MG63 (cell line): ENCODE measurements at places on chromosomes 7 and 10. TPM values are rescaled to one million over a fixed set of nuclear protein-coding genes. Genes with fewer than 3 reads are reported as not detected.

DNA sequence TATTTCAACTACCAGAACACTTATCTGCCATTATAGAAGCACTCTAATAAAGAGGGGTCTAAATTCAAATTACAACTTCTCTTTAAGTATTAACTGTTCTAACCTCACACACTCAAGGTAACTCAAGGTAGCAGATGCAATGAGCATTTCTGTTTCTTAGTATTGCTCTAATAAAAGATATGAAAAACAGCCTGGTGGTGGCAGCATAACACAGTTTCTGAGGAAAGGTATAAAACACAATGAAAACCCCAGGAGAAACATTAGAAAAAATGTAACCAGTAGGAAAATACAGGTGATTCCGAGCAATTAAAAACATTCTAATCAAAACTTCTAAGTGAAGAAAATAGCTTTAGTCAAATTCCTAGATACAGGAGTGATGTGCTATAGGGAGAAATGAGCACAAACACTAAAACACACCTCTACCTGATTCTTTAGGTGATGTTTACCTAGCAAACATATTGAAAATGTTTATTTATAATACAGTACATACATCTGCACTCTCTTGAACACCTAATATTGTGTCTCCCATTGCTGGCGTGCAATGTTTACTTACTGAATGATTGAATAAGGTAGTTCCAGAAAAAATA is 3.5 kb downstream of the MKRN1 start:
- no peak for DNase-seq

DNA sequence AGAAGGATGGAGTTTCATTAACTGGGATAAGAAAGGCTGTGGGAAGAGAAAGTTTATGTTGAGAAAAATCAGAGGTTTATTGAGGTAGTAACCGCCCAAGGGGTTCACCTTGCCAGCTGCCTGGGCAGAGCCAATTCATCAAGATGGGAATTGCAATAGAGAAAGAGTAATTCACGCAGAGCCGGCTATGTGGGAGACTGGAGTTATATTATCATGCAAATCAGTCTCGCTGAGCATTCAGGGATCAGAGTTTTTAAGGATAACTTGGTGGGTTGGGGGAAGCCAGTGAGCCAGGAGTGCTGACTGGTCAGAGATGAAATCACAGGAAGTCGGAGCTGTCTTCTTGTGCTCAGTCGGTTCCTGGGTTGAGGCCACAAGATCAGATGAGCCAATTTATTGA is 70.6 kb downstream of the MALRD1 start:
- no peak for DNase-seq

DNA sequence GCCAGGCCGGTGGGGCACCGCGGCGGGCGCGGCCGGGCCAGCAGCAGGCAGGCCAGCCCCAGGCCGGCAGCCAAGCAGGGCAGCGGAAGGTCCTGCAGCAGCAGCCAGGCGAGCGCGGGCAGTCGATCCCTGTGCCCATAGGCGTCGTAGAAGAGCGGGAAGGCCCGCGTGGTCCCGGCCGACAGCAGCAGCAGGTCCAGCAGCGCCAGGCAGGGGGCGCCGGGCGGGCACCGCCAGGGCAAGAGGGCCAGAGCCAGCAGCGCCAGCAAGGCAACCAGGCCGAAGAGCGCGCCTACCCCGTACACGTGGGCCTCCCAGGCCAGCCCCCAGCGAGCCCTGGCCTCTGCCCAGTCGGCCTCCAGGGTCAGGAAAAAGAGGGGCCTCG is 8.4 kb upstream of the RBM28 start:
- DNase-seq: peak; percentile 38

- DNase-seq: no peak
Observed at GRCh38 chr7:20112696-20113095, 104.5 kb downstream of the MACC1 start.

- no peak for DNase-seq
Observed at GRCh38 chr7:35556515-35557471, 138.1 kb downstream of the HERPUD2 start.

Gene TMEM273
- total RNA-seq: not detected in 2 replicates

Gene OPN4
- total RNA-seq: not detected in 2 replicates

Gene SPDYE8
- not detected in 2 replicates for total RNA-seq

Gene OR6V1
- total RNA-seq: not detected in 2 replicates
